ENCODE measurements at places on chromosomes 5 and 9.

- DNase-seq = no peak
These were observed 64.0 kb downstream of the OTULIN start for GRCh38 chr5:14728459-14728938.

GRCh38 chr5:135194573-135195269 is 160.7 kb upstream of the PITX1 start:
- no peak for DNase-seq

DNA sequence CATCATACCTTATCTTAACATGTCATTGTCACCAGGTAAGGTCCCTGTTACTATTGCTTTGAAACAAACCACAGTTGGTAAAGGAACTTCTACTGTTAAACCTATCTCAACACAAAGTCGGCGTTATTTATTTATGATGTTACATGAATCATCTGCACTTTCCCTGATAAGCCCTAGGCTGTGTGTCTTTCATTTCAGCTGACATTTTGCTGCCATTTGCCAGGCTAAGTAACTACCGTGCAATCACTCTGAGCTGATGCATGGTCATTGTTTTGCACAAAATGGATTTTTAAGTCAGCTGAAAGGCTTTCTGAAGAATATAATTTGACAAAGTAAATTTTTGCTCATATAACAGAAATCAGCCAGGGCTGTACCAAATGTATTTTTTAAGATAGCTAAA is 546.5 kb downstream of the ZNF608 start:
- no peak for DNase-seq

DNA sequence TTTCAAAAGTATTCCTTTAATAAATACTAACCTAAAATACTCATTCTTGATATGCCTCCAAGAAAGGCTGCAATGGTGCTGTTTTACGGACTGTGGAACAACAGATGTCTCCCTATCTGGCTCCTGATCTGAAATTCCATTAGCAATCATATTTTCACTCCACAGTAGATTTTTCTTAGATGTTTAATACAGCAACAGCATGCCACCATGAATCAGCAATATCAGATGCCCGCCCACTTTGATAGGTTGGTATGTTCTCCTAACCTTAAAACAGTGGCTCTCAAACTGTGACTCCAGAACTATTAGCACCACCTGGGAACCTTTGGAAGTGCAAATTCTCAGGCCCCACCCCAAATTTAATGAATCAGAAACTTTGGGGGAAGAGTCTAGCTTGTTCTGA is 110.2 kb downstream of the MLLT3 start:
- DNase-seq = no peak

DNA sequence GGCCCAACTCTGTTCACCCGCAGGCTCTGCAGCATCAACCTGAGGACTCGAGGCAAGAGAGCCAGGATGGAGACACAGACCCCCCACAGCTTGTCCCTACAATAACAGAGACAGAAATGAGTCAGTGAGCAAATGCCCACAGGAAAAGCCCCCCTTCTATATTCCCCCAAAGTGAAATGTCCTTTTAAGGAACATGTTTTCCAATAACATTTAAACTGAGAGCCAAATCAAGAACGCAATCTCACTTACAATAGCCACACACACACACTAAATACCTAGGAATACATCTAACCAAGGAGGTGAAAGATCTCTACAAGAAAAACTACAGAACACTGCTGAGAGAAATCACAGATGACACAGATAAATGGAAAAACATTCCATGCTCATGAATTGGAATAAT is 49.0 kb downstream of the TEX10 start:
- no peak for DNase-seq

DNA sequence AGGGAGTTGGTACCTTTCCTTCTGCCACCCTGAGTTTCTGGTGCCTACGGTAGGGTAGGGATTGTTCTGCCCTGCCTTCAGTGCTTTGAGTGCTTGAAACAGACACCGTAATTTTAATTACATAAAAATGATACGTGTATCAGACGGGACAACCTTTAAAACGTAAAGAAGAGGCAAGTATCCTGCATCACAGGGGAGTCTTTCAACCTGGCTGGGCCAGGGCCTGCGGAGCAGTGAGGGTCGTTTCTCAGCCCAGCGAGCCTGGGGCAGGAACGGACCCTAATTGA is 483 bp upstream of the DAB2IP start:
- no peak for DNase-seq
